ENCODE measurements at places on chromosomes 7 and 10.

GRCh38 chr10:5905854-5906507 is 15.9 kb downstream of the FBH1 start:
- no peak for DNase-seq

DNA sequence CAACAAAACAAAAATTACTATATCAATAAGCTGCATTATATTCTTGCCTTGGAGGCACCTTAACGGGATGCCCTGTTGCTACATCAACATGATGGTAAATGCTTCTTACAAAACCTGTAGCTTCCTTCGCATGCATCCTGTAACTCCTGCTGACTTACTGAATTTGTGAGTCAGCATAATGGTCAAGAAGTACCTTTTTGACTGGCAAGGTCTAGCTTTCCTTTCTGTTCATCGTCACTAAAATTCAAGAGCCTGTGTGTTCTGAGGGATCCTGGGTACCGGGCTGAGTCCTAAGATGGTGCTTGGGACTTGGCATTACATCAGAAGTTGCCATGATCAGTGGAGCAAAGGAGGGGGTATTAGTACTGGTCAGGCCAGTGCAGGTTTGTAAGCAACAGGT is 4.9 kb downstream of the PFKFB3 start:
- DNase-seq = no peak

GRCh38 chr7:6307762-6308161 is 35.3 kb upstream of the CYTH3 start:
- DNase-seq = no peak

GRCh38 chr10:52778511-52779392 is 6.2 kb upstream of the MBL2 start:
- DNase-seq = no peak

GRCh38 chr7:36367561-36368077 is 22.0 kb upstream of the ANLN start:
- no peak for DNase-seq

DNA sequence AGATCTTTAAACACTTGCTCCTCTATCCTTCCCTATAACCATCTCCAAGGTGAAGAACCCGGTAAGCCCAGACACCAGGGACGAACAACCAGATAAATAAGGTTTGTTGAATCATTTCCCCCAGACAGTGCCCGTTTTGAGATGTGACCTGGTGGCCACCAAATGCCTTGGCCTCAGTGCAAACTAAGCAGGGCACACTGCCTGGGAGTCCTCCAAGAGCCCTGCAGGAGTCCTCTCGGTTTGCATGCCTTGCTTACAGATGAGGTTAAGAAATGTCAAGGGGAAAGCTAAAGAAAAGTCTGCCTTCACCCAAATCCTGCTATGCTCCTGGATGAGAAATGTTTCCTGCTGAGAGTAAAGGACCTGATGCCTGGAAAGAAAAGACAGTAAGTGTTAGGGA is 31.6 kb downstream of the SLIT1 start:
- no peak for DNase-seq

GRCh38 chr10:4013651-4014121 is 228.7 kb upstream of the KLF6 start:
- no peak for DNase-seq

GRCh38 chr7:29309041-29309854 is 114.7 kb downstream of the CHN2 start:
- no peak for DNase-seq

GRCh38 chr10:132304756-132305509 is 2.8 kb downstream of the STK32C start:
- DNase-seq = no peak

- no peak for DNase-seq
Observed at GRCh38 chr7:105016709-105017656, 3.0 kb downstream of the KMT2E start.

DNA sequence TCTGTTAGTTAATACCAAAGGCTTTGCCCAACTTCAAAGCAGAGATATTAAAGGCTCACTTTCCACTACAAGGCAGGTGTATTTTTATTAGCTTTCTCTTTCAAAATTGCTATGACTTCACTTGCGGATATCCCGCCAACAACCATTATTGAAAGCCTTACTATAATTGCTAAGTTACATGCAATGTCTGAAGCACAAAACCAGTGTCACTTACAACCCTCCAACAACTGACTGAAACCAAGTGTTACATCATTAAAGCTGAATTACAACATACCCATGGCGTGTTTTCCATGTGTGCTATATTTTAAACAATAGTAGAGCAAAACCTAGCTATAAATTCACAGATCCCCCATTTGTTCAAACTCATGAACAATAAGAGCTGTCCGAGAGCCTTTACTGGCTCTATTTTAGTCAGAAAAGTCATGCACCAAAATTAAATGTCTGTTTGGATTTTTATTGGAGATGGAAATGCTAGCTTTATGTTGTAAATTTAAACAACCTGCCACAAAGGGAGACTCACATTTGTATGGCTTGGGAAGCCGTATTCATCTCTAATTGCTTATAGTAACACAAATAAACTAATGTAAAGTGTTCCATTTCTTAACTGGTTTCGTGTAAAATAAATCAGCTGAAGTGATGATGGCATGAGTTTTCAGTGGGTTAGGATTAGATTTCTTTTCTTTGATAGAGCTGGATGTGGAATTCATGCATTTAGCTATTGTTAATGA is 227.1 kb downstream of the AGMO start:
- DNase-seq = no peak

DNA sequence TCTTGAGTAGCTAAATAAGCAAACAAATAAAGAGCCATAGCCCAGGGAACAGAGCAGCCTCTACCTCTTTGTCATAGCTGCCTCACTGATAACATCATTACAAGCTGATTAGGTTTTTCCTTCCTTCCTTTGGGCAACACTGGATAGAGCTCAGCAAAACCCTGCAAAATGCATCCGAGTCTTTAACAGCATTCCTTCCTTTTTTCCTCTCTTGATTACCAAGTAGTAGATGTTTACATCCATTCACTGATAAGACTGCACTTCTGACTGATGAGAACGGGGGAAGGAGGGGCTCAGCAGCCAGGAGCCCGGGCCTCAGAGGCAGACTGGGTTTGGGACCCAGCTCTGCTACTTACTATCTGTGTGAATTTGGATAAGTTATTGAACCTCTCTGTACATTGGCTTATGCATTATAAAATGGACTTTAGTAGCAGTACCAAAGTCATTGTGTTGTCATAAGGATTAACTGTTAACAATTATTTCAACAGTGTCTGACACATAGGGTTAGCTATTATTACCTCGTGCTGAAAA is 214.2 kb downstream of the ANK3 start:
- DNase-seq = no peak

DNA sequence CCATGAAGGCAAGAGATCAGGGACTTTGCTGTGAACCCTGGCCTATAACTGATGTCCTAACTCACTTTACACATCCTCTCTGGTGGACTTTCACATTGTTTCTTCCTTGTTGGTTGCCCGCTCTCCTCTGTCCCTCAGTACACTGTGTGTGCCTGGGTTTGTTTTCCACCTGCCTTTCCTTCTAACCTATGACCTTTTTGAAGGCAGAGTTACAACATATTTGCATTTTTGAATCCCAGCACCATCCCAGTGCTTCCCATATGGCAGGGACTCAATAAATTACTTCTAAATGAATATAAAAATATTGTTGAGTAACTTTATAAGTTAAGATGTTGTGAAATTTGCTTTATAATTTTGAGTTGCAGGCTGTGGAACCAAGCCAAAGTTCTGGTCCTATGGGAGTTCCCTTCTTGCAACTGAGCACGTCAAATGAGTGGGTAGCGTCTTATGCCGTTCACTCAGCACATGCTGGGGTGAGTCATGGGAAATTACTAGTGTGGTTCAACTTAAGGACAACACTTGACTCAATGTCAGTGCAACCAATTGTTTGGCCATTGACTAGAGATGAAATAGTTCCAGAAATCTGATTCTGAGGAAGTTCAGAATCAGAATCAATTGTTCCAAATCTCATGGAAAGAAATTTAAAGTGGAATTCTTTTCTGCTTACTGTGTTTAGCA is 250.9 kb downstream of the TWIST1 start:
- no peak for DNase-seq

DNA sequence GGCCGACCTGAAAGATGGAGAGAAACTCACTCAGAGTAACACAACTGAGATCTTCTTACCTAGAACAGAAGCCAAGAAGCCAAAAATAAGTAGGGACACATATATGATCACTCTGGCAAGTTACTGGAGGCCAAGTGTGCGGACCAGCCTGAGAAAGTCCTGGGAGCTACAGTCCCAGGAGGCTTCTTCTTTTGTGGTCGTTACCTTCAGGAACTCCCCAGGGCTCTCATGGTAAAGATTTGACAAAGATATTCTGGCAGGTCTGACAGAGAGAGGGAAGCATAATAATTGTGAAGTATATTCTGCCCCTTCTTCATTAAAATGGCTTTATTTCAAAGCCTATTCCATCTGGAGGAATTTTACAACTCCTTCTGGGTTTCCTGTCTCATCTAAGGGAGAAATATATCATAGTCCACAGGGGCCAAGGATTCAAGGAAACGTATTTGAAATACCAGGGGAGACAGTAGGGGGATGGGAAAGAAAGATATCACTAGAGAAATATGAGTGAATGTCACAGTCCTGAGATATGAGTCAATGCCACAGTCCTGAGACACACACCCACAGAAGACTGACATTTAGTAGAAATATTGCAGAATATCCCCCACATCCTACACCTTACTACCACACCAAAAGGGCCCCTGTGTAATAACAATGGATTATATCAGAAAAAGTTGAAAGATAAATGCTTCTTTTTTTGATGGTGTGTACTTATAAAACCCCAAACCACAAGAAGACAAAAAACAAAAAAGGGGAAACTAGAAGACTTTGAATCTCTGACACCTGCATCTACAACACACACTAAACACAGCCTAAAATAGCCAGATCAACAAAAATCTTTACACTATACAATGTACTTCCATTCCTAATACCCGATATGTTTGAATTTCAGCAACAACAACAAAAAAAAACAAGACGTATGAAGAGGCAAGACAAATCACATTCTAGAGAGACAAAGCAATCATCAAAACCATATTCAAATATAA is 594.2 kb upstream of the NRG3 start:
- no peak for DNase-seq

DNA sequence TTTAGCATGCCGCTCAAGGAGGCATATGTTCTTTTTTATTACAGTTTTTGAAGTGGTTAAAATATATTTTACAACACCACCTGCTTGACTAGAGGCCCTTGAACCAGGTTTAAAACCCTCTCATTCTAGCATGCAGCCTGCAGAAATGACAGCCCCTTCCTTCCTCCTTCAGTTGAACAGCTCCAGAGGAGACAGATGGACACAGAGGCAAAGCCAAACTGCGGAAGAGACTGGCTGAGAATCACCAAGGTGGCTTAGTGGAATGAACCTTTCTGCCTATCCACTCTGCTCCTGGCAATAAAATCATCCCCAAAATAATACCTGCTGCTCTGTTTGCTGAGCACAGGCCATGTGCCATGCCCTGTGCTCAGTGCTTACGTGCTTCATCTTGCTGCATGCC is 23.9 kb upstream of the PLPP4 start:
- no peak for DNase-seq

DNA sequence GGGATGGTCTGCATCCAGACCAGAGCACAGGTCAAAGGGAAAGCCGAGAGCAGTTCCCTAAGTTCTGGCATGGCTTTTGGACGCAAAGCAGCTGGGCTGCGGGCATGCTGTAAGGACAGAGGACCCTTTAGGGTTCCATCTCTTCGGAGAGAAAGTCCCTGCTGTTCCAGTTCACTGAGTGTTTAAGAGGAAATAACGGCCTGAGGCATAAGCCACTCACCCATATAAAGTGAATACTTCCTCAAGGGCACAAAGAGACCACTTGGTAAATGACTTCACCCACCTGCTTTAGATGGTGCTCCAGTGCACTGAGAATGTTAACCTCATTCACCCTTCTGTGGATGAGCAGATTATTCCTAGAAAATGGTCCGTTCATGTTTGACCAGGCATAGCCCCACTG is 586.7 kb upstream of the GALNT17 start:
- no peak for DNase-seq

GRCh38 chr7:41624818-41625217 is 78.1 kb downstream of the INHBA start:
- DNase-seq = no peak

- DNase-seq = no peak
Observed at GRCh38 chr7:15839416-15840100, 153.1 kb upstream of the MEOX2 start.

GRCh38 chr10:125006188-125006680 is 64.3 kb downstream of the ZRANB1 start:
- DNase-seq = no peak

- no peak for DNase-seq
Observed at GRCh38 chr7:30648744-30649540, 33.3 kb downstream of the CRHR2 start.

GRCh38 chr10:36647540-36647939 is 477.9 kb upstream of the ANKRD30A start:
- no peak for DNase-seq

GRCh38 chr7:159035571-159036073 is 109.0 kb downstream of the VIPR2 start:
- no peak for DNase-seq

DNA sequence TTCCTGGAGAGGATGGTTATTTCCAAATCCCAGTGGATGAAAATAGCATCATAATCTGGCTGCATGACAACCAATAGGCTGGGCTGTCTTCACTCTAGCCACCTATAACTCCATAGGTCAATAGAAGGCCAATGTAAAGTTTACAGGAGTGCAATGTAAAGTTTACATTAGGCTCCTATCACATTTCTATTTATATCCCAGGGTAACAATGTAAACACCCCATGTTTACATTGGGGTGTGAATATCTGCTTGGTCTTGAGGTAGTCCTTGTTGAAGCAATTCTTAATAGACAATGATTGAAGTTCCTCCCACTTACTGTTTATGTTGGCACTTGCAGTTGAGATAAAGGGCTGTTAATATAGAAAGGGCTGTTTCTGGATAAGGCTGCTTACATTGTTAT is 21.5 kb downstream of the CH25H start:
- no peak for DNase-seq

DNA sequence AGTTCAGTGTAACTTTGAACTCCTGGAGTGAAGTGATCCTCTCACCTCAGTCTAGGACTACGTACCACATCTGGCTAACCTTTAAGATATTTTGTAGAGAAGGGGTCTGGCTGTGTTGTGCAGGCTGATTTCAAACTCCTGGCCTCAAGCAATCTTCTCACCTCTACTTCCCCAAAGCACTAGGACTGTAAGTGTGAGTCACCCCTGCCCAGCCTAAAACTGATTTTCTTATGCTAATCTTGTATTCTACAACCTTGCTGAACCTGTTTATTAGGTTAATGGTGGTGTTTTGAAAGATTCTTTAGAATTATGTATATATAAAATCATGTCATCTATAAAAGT is 58.0 kb downstream of the LCOR start:
- no peak for DNase-seq

DNA sequence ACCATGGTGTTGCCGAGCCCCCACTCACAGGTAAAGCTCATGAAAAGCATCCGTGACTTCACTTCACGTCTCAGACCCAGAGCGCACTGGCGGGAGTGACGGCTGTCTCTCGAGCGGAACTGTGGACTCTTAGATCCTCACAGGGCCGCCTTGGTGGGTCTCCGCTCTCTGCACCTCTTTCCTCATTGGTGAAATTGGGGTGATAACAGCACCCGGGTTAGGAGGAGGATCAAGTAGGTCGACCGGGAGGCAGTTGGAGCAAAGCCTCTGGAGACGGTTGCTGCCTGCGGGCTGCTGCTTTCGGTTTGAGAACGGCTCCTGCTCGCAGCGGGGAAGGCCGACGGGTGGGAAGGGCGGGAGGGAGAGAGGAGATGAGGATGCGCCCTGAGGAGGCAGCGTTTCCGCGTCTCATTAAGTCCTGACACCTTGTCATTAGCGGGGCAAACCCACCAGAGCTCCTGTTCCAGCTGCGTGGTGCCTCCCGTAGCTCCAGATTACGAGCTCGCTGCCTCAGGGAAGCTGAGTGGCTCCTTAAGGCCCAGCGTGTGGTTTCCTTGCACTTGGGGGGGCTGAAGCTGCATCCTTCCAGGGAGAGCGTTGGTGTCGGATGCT is 51.9 kb upstream of the CFAP46 start:
- no peak for DNase-seq

Data from activated naive CD4-positive, alpha-beta T cell (primary cell).